ENCODE measurements at places on chromosomes 13 and 19. TPM values are rescaled to one million over a fixed set of nuclear protein-coding genes. Genes with fewer than 3 reads are reported as not detected.

Gene ZNF534
- total RNA-seq: not detected

Gene ZNF541
- total RNA-seq: 0.13 TPM

Gene DAND5
- total RNA-seq: 0.34 TPM

Gene CPB2
- not detected for total RNA-seq

Gene GRIN2D
- total RNA-seq: 0.05 TPM

Gene MPV17L2
- 9.2 TPM for total RNA-seq

Gene VSTM1
- not detected for total RNA-seq

Gene HIPK4
- not detected for total RNA-seq

Gene KLK12
- total RNA-seq: not detected

DNA sequence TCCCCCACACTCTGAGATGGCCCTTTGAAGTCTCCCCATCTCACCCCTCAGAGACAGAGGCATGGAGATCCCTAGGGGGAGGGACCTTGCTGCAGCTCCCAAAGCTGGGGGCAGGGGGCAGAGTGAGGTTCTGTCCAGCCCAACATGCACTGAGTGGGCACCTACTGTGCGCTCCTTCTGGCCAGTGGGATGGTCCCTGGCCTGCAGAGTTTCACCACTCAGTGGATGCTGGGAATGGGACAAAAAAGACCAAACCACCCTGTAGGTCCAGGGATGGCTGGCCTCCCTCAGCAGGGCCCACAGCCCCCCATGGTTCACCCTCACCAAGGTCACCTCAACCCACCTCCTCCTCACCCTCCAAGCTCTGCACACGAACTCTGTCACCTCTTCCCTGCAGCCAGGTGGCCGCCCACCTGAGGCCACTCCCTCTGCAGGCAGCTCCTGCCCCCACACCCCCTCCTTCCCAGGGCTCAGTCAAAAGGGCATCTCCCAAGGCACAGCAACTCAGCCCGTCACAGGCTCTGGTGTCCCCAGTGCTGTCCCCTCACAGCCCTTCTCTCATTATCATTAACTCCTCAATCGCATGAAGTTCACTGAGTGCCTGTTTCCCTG lies 16.1 kb downstream of the CEACAM21 start:
- H3K27ac ChIP-seq: no peak overlapping the region
- no peak overlapping the region for H3K4me3 ChIP-seq
- DNase-seq: no peak
- peaks cover 26% of the 10 kb centered on the region for H3K27me3 ChIP-seq

GRCh38 chr13:45811891-45812694 lies 39.5 kb downstream of the SIAH3 start:
- no peaks in the 10 kb centered on the region for H3K27me3 ChIP-seq
- no peak for DNase-seq
- no peaks in the 10 kb centered on the region for H3K36me3 ChIP-seq

DNA sequence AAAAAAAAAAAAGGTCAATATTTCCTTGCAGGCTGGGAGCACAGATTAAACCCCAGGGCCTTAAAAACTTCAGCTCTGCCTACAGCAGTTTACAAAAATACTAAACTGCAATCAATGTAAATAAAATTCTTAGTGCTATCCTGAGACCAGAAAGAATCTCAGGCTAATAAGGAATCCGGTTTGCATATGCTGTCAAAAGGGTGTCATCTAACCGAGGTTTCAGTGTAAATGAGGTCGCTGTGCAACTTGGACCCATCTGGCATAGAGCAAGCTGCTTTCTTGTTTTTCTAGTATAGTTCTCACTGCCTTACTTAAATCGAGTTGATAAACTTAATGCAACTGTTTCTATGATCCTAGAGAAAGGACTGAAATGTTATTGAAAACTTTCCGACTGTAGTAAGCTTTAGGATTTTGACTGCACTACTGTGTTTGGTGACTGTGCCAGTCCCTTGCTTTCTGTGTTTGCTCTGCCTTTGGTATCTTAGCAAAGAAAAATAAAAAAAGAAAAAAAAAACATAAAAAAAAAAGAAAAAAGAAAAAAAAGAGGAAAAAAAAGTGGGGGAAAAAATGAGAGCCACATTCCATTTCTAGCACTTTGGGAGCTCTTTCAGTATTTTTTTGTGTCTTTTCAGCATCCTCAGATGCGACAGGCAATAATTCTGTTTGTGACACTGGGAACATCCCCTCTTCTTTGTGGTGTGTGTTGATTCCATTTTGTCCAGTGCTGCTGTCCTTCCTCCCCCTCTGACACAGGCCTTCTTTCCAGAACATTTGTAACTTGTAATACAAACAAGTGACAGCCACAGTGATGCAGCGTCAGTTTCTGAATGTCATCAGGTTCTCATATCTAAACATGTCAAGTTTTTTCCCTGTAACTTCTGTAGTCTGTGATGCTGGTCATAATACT lies 340.5 kb downstream of the ZNF536 start:
- H3K4me3 ChIP-seq: no peak overlapping the region
- H3K4me1 ChIP-seq: no peaks in the 10 kb centered on the region
- H3K27ac ChIP-seq: no peak overlapping the region
- H3K27me3 ChIP-seq: peaks cover 5% of the 10 kb centered on the region

DNA sequence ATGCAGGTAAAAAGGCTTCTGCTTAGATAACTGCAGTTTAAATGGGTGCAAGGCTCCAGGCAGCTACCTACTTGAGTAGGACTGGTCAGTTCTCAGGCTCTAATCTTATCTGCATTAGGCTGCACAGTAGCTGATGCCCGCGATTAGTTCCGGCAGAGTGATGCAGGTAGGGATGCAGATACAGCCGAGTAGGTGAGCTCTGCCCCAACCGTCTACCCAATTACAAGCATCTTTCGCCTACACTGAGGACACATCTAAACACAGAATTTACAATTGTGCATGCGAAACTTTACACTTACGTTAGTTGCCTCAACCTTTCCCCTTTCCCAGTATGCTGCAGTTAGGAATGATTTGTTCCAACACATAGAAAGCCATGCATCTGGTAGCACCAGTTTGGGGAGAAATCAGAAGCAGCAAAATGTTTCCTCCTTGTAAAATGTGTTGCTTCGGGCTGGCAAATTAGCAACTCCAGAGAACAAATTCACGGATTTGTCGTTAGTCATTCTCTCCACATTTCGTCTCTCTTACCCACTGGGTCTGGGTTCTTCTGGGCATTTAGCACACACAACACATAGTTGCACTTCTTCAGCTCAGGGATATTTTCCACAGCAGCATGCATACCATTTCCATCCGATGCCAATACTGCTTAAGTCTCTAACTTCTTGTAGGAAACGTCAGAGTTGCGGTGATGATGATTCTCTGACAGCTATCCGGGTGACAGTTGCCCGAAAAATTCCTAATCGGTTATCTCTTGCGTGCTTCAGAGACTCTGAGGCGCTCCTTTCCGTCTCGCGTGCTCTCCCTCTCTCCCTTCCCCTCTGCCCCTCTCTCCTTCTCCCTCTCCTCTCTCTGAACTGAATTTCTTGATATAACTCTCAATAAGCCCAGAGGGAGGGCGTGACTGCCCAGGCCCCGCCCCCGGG lies at the start of gene PCDH9:
Gene PCDH9, minus strand, starts transcription at position 856 of the 923 bp plus-strand sequence. CDS start 1,896 bp downstream, outside the sequence.
- H3K4me3 ChIP-seq: no peak within 1 kb of the TSS
- no peaks in the 10 kb centered on the region for H3K36me3 ChIP-seq
- H3K27ac ChIP-seq: no peak within 1 kb of the TSS

- no peak for DNase-seq
- H3K27ac ChIP-seq: no peak overlapping the region
- H3K36me3 ChIP-seq: no peaks in the 10 kb centered on the region
- no peak overlapping the region for H3K4me3 ChIP-seq
- H3K27me3 ChIP-seq: no peaks in the 10 kb centered on the region
- no peaks in the 10 kb centered on the region for H3K4me1 ChIP-seq
Observed at GRCh38 chr13:39170711-39171110, 132.5 kb downstream of the NHLRC3 start.

DNA sequence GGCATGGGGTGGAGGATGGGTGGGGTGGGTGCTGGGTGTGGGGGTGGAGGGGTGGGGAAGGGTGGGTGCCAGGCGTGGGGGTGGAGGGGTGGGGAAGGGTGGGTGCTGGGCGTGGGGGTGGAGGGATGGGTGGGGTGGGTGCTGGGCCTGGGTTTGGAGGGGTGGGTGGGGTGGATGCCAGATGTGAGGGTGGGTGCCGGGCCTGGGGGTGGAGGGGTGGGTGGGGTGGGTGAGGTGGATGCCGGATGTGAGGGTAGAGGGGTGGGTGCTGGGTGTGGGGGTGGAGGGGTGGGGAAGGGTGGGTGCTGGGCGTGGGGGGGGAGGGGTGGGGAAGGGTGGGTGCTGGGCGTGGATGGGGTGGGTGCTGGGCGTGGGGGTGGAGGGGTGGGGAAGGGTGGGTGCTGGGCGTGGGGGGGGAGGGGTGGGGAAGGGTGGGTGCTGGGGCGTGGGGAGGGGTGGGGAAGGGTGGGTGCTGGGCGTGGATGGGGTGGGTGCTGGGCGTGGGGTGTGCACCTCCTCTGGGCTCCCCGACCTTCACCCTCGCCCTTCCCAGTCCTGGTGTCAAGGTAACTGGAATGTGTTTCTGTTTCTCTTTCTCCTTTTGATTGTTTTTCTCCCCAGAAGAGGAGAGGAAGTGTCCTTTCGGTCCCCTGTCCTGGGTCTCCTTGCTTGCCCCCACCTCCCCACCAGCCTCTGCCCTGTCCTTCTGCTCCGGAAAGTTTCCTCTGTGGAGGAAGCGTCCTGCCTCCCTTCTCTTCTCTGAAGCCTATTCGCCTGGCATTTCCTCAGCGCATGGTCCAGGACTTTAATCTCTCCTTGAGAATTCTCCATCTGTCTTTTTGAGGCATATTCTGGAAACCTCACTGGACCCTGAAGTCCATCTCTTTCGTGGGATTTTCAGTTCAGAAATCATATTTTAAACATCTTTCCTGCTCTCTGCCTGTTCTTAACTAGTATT lies 22.9 kb upstream of the CFAP97D2 start:
- no peak for DNase-seq
- peaks cover 62% of the 10 kb centered on the region for H3K4me1 ChIP-seq
- H3K36me3 ChIP-seq: no peaks in the 10 kb centered on the region
- H3K27me3 ChIP-seq: peaks cover 44% of the 10 kb centered on the region
- H3K4me3 ChIP-seq: peak overlapping the region; percentile 33

- no peak for DNase-seq
- no peak overlapping the region for H3K27ac ChIP-seq
- H3K36me3 ChIP-seq: no peaks in the 10 kb centered on the region
- no peak overlapping the region for H3K4me3 ChIP-seq
Observed at GRCh38 chr13:113552786-113553434, 31.6 kb upstream of the TFDP1 start.

DNA sequence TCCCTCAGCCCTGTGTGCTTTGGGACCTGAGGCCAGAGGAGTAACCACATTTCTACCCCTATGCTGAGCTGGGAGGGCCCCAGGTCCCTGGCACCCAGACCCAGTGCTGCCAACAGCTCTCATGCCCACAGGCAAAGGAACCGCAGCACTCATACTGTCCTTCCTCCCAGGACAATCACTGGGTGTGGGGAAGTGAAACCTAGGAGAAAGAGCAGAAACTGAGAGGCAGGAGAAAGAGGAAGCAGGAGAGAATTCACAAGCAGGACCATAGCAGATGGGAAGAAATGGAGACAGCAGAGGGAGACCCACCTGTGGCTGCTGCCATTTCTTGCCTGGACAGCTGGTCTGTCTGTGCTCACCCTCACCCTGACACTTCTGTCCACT lies 18.9 kb downstream of the CCDC97 start:
- H3K27me3 ChIP-seq: no peaks in the 10 kb centered on the region
- peak overlapping the region; percentile 64 for H3K4me3 ChIP-seq
- peaks cover 72% of the 10 kb centered on the region for H3K4me1 ChIP-seq
- peak overlapping the region; percentile 94 for H3K27ac ChIP-seq

DNA sequence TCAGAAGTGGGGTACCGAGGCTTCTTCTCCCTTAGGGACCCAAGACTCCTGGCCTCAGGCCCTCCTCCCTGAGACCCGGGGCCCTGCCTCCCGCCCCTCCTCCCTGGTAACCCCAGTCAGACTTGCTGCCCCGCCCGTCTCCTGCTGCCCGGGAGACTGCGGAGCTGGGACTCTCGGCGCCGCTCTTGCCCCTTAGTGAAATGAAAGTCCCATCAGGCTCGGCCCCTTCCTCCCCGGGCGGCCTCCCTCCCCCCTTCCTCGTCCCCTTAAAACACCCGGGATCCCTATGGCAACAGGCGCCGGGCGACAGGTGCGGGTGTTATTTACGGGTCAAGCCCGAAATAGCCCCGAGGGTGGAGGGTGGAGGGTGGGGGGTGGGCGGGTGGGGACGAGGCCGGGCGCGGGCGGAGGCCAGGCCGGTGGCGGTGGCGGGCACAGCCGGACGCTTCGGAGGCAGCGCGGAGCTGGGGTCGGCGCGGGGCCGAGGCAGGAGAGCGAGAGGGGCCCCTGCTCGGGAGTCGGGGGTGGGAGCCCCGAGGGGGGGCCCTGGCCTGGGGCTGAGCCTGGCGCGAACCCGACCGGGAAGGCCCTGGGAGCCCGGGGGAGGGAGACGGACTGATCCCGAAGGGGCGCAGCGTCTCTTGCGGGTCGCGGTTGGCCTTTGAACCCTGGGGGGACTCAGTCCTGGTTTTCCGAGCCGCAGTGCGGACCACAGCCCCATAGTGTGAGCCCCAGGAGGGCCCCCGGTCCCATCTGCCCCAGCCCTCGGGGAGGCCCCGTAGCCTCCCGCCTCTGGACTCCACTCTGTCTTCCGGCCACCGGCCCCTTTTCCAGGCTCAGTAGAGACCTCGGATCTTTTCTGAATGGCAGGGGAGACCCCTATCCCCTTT lies at the start of gene CACNG6:
Gene CACNG6, plus strand, starts transcription at position 414 of the 890 bp plus-strand sequence. CDS start 1,241 bp downstream, outside the sequence.
- H3K27me3 ChIP-seq: peaks cover 22% of the 10 kb centered on the region
- no peaks in the 10 kb centered on the region for H3K4me1 ChIP-seq
- H3K36me3 ChIP-seq: no peaks in the 10 kb centered on the region
- H3K27ac ChIP-seq: no peak within 1 kb of the TSS
- no peak within 1 kb of the TSS for H3K4me3 ChIP-seq

GRCh38 chr13:43441899-43442499 lies 344.8 kb downstream of the ENOX1 start:
- peaks cover 14% of the 10 kb centered on the region for H3K27me3 ChIP-seq
- no peak overlapping the region for H3K4me3 ChIP-seq
- H3K36me3 ChIP-seq: no peaks in the 10 kb centered on the region
- H3K27ac ChIP-seq: no peak overlapping the region

- H3K27me3 ChIP-seq: no peaks in the 10 kb centered on the region
- no peak for DNase-seq
- no peaks in the 10 kb centered on the region for H3K36me3 ChIP-seq
- no peak overlapping the region for H3K27ac ChIP-seq
Observed at GRCh38 chr13:81487151-81487550, 1146.2 kb upstream of the SPRY2 start.

GRCh38 chr19:16141043-16141442 lies 2.4 kb upstream of the HSH2D start:
- H3K36me3 ChIP-seq: peaks cover 29% of the 10 kb centered on the region
- no peaks in the 10 kb centered on the region for H3K27me3 ChIP-seq
- DNase-seq: peak; percentile 40
- peak overlapping the region; percentile 87 for H3K27ac ChIP-seq

GRCh38 chr13:44436589-44437337 lies 63.1 kb downstream of the SERP2 start:
- H3K36me3 ChIP-seq: no peaks in the 10 kb centered on the region
- H3K27me3 ChIP-seq: peaks cover 21% of the 10 kb centered on the region
- peak overlapping the region; percentile 78 for H3K4me3 ChIP-seq
- peaks cover 28% of the 10 kb centered on the region for H3K4me1 ChIP-seq
- DNase-seq: peak; percentile 48

- no peak overlapping the region for H3K27ac ChIP-seq
- DNase-seq: no peak
- peaks cover 2% of the 10 kb centered on the region for H3K27me3 ChIP-seq
- no peak overlapping the region for H3K4me3 ChIP-seq
Observed at GRCh38 chr19:51111606-51112005, 3.4 kb upstream of the CTU1 start.
